Vagina (tissue), 2 donors: ENCODE measurements at places on chromosomes 7 and 10. TPM values are rescaled to one million over a fixed set of nuclear protein-coding genes. Genes with fewer than 3 reads are reported as not detected.

ENTPD1 gene
- total RNA-seq, result 17.7 TPM

NKX2-3 gene
- total RNA-seq, result not detected

CLDN4 gene
- total RNA-seq, result 29.5 TPM

CYP26C1 gene
- total RNA-seq, result not detected

GRCh38 chr10:69051710-69052487, 36.0 kb upstream of the SRGN start:
- no peak for DNase-seq
- no peaks in the 10 kb centered on the region for H3K36me3 ChIP-seq
- no peak overlapping the region for H3K27ac ChIP-seq
- H3K27me3 ChIP-seq, result no peaks in the 10 kb centered on the region

DNA sequence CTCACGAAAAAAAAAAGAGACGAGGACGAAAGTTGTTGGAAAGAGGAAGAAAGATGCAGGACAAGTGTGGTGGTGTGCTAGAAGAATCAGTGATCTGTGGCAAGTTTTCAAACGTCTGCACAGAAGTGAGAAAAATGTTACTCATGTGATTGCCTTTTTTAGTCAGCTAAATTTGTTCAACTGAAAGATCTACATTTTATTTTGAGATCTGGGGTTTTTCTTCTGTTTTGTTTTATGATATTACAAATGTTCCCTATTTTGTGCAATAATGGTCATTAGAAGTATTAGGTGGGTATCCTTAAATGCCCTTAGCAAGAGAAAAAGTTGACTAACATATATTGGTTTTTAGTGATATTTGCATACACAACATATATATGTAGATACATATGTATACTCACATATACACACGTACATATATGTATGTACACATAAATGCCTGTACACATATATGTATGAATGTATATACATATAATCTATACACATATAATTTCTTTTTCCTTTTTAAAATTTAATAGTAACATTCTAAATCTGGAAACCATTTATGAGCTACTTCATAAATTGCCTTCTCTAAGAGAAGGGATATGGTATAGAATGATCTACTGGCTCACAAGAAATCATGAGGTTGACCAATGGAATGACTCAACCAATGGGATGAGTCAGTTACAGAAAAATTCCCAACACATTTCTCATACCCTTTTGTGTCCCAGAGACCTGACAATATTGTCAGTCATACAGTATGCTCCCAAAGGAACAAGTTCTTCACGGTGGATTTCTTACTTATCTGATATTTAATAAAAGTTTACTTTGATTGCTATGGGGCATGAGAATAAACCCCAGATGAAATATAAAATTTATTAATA, 38.4 kb downstream of the SLC39A12 start:
- H3K4me1 ChIP-seq, result no peaks in the 10 kb centered on the region
- H3K27ac ChIP-seq, result no peak overlapping the region
- no peak for DNase-seq
- no peaks in the 10 kb centered on the region for H3K27me3 ChIP-seq
- no peaks in the 10 kb centered on the region for H3K36me3 ChIP-seq

- H3K4me3 ChIP-seq, result no peak overlapping the region
- no peaks in the 10 kb centered on the region for H3K27me3 ChIP-seq
- H3K36me3 ChIP-seq, result no peaks in the 10 kb centered on the region
- no peak for DNase-seq
- peaks cover 6% of the 10 kb centered on the region for H3K4me1 ChIP-seq
- no peak overlapping the region for H3K27ac ChIP-seq
These were observed 21.7 kb upstream of the SLC29A3 start for GRCh38 chr10:71297343-71297742.

DNA sequence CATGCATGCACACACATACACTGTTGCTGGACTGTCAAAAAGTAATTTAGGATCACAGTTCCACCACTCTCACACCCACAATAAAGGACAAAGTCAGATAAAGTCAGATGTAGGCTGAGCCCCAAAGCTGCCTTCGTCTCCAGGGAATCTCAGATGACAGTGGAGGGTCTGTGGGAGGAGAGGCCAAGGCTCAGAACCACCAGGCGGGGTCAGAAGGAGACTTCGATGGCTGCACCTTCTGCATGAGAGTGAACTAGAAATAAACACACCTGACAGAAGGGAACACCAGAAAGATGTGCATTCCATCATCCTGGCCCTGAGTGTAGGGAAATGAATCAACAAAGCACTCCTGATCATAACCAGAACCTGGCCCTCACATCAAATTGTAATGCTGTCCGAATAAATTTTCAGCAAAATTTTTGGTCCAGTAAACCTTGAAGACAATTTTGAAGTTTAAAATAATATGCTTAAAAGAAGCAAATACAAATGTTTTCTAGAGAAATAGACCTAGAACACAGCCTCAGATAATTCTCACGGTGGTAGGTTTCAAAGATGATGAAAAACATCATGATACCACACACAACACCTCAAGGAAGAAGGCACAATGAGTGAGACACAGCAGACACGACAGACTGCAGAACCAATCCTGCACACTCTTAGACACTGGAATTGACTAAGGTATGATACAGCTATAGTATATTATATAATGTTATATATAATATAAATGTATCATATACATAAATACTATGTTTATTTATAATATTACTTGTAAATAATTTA, 269.8 kb upstream of the KLF6 start:
- H3K27ac ChIP-seq, result peak overlapping the region; percentile 22
- no peak overlapping the region for H3K4me3 ChIP-seq
- no peaks in the 10 kb centered on the region for H3K36me3 ChIP-seq
- DNase-seq, result peak; percentile 77
- peaks cover 52% of the 10 kb centered on the region for H3K4me1 ChIP-seq
- no peaks in the 10 kb centered on the region for H3K27me3 ChIP-seq

DNA sequence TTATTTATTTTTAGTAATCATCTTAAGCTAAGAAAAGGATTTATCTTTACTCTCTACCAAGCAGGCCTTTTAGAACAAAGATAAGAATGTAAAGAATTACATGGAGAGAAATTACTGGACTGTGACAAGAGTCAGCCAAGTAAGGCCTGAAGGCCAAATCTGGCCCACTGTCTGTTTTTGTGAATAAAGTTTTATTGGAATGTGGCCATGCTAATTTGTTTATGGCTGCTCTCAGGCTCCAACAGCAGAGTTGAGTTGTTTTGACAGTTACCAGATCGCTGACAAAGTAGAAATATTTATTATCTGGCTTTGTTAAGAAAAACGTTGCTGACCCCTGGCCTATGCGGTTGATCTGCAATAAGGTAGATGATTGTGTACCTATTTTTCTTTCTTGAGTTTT, 6.1 kb downstream of the ARID5B start:
- DNase-seq, result no peak
- H3K36me3 ChIP-seq, result no peaks in the 10 kb centered on the region
- H3K27ac ChIP-seq, result no peak overlapping the region
- no peaks in the 10 kb centered on the region for H3K27me3 ChIP-seq
- no peak overlapping the region for H3K4me3 ChIP-seq

DNA sequence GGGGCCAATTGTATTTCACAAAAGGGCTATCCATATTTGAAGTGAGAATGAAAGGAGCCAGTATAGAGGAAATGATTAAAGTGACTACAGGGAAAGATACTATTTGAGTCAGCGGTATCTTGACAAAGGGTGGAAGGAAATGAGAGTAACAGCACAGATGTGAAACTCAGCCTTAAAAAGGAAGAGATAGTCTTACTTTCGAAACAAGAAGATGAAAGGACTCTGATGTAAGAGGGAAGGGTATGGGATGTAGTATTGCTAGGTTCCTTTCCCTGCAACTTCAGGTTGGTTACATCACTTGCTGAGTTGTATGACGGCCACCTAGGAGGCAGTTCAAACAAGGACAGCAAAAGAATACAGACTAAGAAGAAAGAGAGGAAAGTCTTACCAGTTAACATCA, 13.7 kb downstream of the CISD1 start:
- H3K4me1 ChIP-seq, result peaks cover 10% of the 10 kb centered on the region
- no peaks in the 10 kb centered on the region for H3K36me3 ChIP-seq
- no peak for DNase-seq
- no peak overlapping the region for H3K27ac ChIP-seq
- H3K4me3 ChIP-seq, result no peak overlapping the region

DNA sequence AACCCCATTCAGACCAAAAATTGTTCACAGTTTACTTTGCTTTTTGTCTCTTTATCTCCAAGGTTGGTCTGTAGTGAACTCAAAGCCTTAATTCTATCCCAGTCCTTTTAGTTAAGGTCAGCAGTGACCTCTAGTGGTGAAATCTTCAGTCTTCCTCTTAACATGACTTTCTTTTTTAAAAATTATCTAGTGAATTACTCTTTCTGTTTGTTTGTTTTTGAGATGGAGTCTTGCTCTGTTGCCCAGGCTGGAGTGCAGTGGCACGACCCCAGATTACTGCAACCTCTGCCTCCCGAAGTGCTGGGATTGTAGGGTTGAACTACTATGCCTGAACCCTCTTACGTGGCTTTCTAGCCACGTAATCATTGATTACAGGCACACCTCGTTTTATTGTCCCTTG, 25.0 kb downstream of the ZNF487 start:
- H3K27me3 ChIP-seq, result no peaks in the 10 kb centered on the region
- H3K4me3 ChIP-seq, result no peak overlapping the region
- H3K36me3 ChIP-seq, result no peaks in the 10 kb centered on the region
- no peak for DNase-seq
- H3K27ac ChIP-seq, result no peak overlapping the region

GRCh38 chr10:45672181-45673073, at the start of gene ZFAND4:
Gene ZFAND4 (minus strand): TSS chr10:45672772. CDS start chr10:45663725, 9,047 bp downstream.
- no peaks in the 10 kb centered on the region for H3K27me3 ChIP-seq
- H3K4me1 ChIP-seq, result peaks cover 10% of the 10 kb centered on the region
- H3K4me3 ChIP-seq, result peak within 1 kb of the TSS; percentile 89
- no peaks in the 10 kb centered on the region for H3K36me3 ChIP-seq
- peak; percentile 94 for DNase-seq

- no peak overlapping the region for H3K4me3 ChIP-seq
- no peaks in the 10 kb centered on the region for H3K27me3 ChIP-seq
- no peak for DNase-seq
These were observed 10.3 kb upstream of the ZC3HAV1L start for GRCh38 chr7:139046143-139046542.

DNA sequence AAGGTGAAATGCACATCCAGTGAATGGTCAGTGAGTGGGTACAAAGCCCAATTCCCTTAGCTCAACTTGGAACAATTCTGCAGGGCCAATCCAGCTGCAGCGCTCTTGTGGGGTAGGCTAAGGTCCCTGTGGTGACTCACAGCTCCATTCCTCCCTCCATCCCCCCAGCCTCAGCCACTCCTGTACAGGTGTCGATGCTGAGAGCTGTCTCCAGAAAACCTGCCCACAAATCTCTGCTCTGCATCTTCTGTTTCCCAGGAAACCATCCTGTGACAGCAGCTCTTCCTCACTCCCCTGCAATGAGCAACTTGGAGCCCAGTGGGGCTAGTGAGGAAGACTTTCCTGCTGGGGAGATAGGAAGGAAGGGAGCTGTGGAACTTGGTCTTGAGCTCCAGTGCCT, 244.7 kb upstream of the GPR26 start:
- no peak overlapping the region for H3K4me3 ChIP-seq
- DNase-seq, result no peak
- no peaks in the 10 kb centered on the region for H3K27me3 ChIP-seq
- H3K36me3 ChIP-seq, result no peaks in the 10 kb centered on the region
- no peak overlapping the region for H3K27ac ChIP-seq
- H3K4me1 ChIP-seq, result no peaks in the 10 kb centered on the region

GRCh38 chr10:92787557-92788152, 60.7 kb upstream of the EXOC6 start:
- H3K4me3 ChIP-seq, result no peak overlapping the region
- no peaks in the 10 kb centered on the region for H3K4me1 ChIP-seq
- H3K36me3 ChIP-seq, result no peaks in the 10 kb centered on the region
- no peak overlapping the region for H3K27ac ChIP-seq
- no peak for DNase-seq

DNA sequence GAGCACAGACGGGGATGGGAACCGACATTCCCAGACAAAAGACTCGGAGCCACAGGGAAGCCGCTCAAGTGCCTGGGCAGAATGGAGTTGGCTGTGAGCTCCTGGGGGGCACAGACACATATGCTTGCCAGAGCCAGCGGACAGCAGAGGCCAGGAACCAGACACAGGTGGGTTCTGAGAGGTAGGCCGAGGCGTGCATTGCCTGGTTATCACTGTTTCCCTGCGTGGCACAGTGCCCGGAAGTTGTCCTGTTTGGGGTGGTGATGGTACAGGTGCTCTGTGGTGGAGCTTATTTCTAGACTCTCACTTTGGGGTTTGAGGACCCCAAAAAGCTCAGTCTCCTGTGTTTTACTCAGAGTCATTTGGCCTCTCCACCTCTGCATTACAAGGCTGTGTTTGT, 2.5 kb downstream of the PALD1 start:
- H3K4me3 ChIP-seq, result no peak overlapping the region
- no peak for DNase-seq
- no peak overlapping the region for H3K27ac ChIP-seq
- H3K27me3 ChIP-seq, result no peaks in the 10 kb centered on the region

DNA sequence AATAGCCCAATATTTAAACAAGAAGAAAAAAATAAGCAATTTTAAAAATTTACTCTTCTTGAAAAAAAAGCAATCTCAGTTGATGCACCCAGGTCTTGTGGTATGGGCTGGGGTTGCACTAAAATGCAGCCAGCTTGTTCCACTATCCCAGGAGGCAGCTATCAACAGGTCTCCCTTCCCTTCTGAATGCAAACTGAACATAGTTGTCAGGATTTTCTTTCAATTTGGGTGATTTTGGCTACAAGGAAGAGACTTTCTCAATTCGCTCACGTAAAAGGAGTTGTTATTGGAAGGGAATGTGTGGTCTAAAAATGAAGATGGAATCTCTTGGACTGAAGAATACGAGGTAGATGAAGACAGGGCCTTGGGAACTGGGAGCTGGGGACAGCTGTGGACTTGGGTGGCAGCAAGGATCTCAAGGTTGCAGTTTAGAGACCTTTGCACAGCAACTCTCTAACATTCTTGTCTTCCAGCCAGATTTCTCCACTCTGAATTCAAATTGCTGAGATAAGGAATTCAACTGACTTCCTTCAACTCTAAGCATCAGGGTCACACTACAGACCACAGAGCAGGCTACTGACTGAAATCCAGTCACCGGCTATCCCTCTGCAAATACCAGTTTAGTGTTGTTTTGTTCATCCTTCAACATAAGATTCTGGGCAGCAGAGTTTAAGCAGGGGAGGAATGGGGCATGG, 3.1 kb upstream of the TMEM26 start:
- H3K36me3 ChIP-seq, result no peaks in the 10 kb centered on the region
- peaks cover 12% of the 10 kb centered on the region for H3K4me1 ChIP-seq
- no peak overlapping the region for H3K4me3 ChIP-seq
- no peak for DNase-seq
- H3K27me3 ChIP-seq, result no peaks in the 10 kb centered on the region
- H3K27ac ChIP-seq, result no peak overlapping the region

DNA sequence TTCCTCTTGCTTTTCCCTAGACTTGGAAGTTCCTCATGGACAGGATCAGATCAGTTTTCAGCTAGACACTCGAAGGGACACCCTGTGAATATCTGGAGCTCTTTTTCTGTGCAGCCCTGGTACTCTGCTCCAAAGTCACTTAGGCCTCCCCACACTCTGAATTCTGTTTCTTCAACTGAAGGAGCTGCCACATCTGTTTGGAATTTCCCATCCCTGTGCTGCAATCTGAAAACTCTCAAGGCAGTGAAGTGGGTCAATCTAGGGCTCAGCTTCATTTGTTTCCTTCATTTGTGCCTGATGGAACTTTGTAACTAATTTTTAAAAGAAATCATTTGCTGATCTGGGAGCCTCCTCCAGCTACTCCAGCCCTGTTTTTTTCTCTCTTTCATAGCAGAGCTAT, 9.6 kb downstream of the EPC1 start:
- peaks cover 100% of the 10 kb centered on the region for H3K4me1 ChIP-seq
- H3K4me3 ChIP-seq, result no peak overlapping the region
- no peaks in the 10 kb centered on the region for H3K27me3 ChIP-seq
- DNase-seq, result no peak
- no peaks in the 10 kb centered on the region for H3K36me3 ChIP-seq
- no peak overlapping the region for H3K27ac ChIP-seq
